ENCODE measurements at places on chromosomes 4 and X. TPM values are rescaled to one million over a fixed set of nuclear protein-coding genes. Genes with fewer than 3 reads are reported as not detected.

STARD8 gene
- total RNA-seq = 2.2 TPM

TMEM150C gene
- total RNA-seq = 76.7 TPM

ALAS2 gene
- 16.0 TPM for total RNA-seq

FAM47A gene
- total RNA-seq = not detected

RAB41 gene
- total RNA-seq = not detected

ZXDA gene
- 31.6 TPM for total RNA-seq

CORIN gene
- total RNA-seq = 0.31 TPM

OPHN1 gene
- total RNA-seq = 57.9 TPM

NSUN7 gene
- total RNA-seq = 7.8 TPM

BEX5 gene
- 24.7 TPM for total RNA-seq

CT45A3 gene
- not detected for total RNA-seq

PAGE4 gene
- not detected for total RNA-seq

UNC5C gene
- total RNA-seq = 25.7 TPM

NOP14 gene
- 8.1 TPM for total RNA-seq

PI4K2B gene
- total RNA-seq = 8.8 TPM

GLOD5 gene
- total RNA-seq = not detected

SSX4 gene
- total RNA-seq = not detected

Measured in parietal lobe (tissue), 2 donors.